Fibroblast of skin of back (primary cell): ENCODE measurements at places on chromosomes 7 and 10.
A peak's percentile ranks its signal among the peaks of the same experiment; 100 is the strongest.

DNA sequence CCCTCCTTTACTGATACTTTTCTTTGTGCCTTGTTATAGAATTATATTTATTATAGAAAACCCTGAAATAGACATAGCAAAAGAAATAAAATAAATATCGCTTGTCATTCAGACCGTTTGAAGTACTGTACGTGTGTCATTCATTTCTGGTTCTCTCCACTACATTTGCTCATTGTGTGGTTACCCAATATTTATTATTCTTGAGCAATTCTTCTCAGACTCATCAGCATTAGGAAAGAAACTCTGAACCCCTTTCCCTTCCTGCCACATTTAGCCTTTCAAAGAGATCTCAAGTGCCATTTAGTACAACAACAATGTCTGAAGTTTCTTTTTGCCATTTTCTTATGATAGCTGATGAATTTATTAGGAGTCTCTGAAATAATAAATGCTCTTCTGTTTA, 154.1 kb downstream of the KIAA1217 start:
- DNase-seq, result no peak

DNA sequence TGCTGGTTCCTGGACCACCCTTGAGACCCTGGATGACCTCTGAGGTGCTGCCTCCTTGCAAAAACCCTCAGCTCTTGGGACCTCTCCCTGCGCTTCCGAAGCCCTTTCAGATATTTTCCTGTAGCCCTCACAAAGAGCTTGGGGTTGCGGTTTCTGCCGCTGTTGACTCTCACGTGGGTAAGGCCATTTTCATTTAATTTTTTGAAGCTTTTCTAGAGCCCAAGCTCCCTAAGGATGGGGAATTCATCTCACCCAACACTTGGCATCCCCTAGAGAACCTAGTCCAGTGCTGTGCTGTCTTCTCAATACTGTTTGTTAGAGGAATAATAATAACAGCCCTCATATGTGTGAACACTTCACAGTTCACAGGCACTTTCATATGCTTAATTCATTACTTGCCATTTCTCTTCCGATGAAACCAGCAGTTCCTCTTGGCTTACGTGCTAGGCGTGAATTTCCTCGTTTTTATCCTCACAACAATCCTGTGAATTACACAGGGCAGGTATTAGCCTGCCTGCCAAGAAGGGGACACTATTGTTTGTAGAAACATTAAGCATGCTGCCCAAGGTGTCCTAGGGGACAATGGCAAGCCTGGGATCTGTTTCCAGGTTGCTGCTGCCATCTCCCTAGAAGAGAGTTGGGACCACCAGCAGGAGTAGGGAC, 71.6 kb upstream of the CTBP2 start:
- no peak for DNase-seq

DNA sequence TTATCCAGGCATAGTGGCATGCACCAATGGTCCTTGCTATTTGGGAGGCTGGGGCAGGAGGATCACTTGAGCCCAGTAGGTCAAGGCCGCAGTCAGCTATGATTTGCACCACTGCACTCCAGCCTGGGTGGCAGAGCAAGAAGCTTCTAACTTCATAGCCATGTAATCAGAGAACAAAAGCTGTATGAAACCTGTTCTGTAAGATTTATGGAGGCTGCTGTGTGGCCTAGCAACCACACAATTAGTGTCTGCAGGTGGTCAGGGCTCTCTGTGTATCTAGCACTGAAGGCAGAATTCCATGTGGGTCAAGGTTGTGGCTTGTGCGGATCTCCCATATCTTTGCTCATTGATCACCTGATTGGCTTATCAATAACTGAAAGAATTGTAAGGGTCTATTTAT, 221.5 kb upstream of the FOXK1 start:
- DNase-seq, result no peak

- DNase-seq, result no peak
These were observed 22.4 kb upstream of the GPR146 start for GRCh38 chr7:1021931-1022330.

GRCh38 chr7:23469150-23469960, 936 bp downstream of the IGF2BP3 start:
- DNase-seq, result peak; percentile 29

DNA sequence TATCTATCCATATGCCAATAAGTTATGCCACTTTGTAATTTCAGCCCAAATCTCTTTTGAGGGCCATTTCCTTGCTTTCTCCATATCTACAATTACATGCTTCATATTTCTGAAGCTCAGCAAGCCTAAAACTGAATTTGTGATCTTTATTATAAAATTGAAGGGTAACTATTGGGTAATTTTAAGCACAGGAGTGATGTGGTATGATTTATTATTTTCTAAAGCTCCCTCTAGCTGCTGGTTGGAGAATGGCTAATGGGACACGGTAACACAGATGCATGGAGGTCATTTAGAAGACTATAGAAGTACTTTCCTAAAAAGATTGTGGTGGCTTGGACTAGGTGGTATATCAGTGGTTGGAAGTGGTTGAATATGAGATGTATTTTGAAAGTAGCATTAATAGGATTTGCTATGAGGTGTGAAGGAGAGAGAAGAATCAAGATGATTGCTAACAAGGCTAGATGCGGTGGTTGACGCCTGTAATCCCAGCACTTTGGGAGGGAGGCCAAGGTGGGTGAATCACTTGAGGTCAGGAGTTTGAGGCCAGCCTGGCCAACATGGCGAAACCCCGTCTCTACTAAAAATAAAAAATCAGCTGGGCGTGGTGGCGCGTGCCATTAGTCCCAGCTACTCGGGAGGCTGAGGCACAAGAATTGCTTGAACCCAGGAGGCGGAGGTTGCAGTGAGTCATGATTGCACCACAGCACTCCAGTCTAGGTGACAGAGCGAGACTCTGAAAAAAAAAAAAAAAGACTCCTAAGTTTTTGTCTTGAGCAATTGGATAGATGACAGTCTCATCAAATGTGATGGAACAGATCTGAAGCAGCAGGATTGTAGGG, 13.9 kb downstream of the KLHDC10 start:
- DNase-seq, result no peak

DNA sequence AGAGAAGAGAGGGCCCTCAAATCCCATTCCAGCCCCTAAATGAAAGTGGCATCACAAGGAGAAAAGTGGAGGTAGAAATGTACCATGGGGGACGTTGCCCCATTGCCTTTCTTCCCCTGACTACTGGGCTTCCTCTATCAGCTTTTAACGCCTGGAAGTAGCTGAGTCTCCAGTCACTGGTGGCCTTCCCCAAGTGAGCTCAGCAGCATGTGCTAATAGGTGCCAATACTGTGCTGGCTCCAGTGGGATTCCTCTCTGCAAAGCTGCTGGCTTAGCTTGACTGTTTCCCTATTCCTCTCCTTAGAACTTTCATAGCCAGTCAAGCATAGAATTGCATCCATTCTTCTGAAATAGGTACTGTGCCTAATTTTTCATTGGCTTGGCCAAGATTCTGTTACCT, 32.6 kb downstream of the LRRC4 start:
- no peak for DNase-seq

DNA sequence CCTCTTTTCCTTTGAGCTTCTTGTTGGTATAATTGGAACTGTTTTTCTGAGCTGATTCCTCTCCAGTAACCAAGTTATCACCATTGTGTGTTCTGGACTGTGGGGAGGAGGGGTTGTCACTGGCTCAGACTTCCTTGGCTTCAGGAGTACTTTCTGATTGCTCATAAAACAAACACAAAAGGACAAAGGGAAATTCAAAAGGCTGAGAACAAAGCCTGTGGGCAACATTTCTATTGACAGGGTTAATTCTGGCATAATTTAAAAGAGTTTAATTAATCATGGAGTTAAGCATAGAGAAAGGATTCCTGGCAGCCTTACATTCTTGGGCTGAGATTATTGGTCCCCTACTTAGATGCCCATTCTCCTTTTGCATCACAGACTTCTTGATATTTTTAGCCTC, 222.9 kb upstream of the KMT2E start:
- DNase-seq, result peak; percentile 49

GRCh38 chr10:38054361-38054797, 39.8 kb upstream of the ZNF37A start:
- DNase-seq, result peak; percentile 71

DNA sequence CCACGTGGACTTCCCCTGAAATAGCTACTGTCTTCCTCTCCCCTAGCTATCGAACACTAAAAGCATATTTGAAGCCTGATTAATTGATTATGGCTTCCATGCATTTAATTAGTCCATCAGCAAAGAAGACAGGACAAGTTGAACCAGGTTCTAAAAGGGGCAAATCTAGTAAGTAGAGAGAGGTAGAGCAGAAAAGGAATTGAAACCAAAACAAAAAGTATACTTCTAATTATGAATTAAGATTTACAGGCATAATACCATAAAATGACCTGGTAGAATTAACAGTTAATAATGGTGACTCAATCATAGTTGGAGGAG, 393 bp upstream of the DNAJC1 start:
- no peak for DNase-seq

DNA sequence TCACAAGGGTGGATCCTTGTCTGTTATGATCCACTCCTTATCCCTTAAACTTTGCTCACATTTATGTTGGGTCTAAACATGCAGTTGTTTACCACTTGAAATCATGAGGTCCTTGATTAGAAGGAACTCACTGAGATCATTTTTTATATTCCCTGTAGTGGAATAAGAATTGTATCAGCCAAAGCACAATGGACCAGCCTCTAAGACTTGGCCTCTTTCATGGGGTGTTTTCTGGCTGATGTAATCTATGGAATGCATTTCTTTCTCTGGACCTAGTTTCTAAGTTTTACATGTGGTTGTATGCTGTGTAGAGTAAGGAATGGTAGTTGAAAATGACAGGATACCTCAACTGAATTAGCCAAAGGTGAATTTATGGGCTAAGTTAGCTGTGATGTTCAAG, 376.6 kb downstream of the SORCS3 start:
- peak; percentile 6 for DNase-seq

- DNase-seq, result no peak
These were observed 57.9 kb upstream of the FZD8 start for GRCh38 chr10:35699848-35700486.

DNA sequence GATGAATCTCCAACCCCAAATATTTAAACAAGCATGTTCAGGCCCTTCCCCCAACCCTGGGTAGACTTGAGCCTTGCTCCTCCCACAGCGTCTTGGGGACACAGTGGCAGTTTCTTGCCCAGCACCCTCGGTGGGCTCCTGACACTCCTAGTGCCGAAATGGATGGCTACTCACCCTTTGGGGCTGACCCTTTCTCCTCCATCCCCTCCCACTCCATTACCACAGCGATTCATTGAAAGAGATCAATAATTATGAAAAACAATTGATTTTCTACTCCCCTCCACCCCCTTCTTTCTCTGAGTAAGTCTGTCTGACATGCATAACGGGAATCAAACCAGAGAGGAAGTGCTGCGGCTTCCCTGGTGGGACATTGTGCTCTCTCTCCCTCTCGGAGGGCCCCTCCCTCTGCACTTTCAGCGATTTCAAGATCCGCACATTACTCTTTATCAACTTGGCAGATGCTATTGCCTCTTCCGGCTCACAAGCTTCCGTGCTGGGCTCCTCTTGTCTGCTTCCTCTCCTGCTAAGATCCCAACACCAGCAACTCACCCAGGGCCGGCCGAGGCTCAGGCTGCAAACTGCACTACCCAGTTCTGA, 79.0 kb upstream of the PLXNA4 start:
- peak; percentile 44 for DNase-seq

- DNase-seq, result no peak
These were observed 275.8 kb downstream of the GRID1 start for GRCh38 chr10:86090807-86091206.

- DNase-seq, result no peak
These were observed 142.5 kb upstream of the ZNF479 start for GRCh38 chr7:57274535-57275283.

DNA sequence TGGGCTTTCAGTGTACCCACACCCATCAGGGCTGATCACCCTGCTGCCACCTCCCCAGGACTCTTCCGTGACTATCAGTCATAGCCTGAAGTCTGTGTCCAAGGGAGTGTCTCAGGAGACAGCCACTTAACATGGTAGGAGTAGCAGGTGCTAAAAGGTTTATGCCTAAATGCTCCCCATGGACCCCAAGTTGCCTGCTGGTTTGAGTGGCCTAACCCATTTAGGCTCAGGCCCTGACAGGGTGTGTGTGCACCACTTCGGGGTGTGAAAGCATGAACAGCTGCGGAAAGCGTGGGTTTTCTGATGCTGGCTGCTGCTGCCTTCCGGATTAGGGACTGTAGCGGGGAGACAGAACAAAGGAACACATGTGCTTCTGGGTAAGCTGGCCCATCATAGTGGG, 93.2 kb upstream of the SAMD8 start:
- DNase-seq, result no peak

DNA sequence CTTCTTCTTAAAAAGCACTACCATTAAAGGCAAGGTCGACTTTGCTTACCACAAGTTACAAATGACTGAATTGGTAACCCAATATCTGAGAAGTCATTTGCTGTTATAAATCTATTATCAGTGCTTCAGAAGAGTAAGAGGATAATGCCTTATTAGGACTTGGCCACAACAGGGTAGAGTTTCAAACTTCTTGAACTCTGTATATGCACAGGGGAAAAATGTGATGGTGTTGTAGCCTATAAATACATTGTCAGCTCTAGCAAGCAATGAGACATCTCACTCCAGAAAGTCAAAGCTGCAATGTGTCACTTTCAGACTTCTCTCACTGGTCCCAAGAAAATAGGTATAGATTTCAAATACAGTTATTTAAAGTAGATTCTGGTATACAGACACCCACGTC, 9.3 kb downstream of the TFEC start:
- no peak for DNase-seq
